ENCODE measurements at places on chromosomes 4 and X. TPM values are rescaled to one million over a fixed set of nuclear protein-coding genes. Genes with fewer than 3 reads are reported as not detected.

IL1RAPL1 gene
- total RNA-seq: 3.4 TPM

GABRE gene
- total RNA-seq: 0.16 TPM

INTU gene
- 8.1 TPM for total RNA-seq

GRCh38 chr4:122914938-122915337 lies 7.5 kb downstream of the NUDT6 start:
- ATAC-seq: no peak

GRCh38 chr4:140195806-140196205 lies 41.8 kb upstream of the MAML3 start:
- no peak for ATAC-seq
